Body of pancreas (tissue), 4 donors: ENCODE measurements at places on chromosomes 3 and 15. TPM values are rescaled to one million over a fixed set of nuclear protein-coding genes. Genes with fewer than 3 reads are reported as not detected.

The GXYLT2 gene
- 5.2 TPM for total RNA-seq

GRCh38 chr3:31014317-31015040 is 120.0 kb upstream of the GADL1 start:
- DNase-seq = no peak
- no peak overlapping the region for H3K4me3 ChIP-seq
- H3K4me1 ChIP-seq = no peaks in the 10 kb centered on the region
- H3K36me3 ChIP-seq = no peaks in the 10 kb centered on the region
- H3K27ac ChIP-seq = no peak overlapping the region

DNA sequence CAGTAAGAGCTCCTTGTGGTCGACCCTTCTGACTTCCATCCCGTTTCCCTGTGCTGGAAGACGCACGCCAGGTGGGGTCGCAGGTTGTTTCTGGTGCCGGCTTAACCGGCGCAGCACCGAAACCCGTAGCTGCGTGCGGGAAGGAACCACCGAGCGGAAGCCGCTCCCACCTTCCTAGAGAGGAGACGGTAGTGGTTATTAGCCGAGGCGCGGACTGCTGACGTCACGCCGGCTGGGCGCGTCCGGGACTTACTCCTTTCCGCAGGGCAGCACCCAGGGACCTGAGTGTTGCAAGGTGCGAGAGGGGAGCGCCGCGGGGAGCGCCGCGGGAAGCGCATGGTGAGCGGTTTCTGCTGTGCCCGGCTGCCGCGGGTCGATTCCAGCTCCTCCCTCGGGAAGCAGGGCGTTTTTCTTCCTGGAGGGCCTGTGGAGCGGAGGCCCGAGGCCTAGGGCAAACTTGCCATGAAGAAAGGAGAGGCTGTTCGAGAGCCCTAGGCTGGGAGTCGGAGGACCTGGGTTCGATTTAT is at the start of gene ZNF501:
TSS of gene ZNF501 (plus strand) at position 252 of the 527 bp plus-strand sequence. CDS start 4,787 bp downstream, outside the sequence.
- peak; percentile 98 for DNase-seq
- H3K4me1 ChIP-seq = no peaks in the 10 kb centered on the region
- peak within 1 kb of the TSS; percentile 82 for H3K4me3 ChIP-seq
- H3K27ac ChIP-seq = no peak within 1 kb of the TSS
- H3K27me3 ChIP-seq = no peaks in the 10 kb centered on the region

DNA sequence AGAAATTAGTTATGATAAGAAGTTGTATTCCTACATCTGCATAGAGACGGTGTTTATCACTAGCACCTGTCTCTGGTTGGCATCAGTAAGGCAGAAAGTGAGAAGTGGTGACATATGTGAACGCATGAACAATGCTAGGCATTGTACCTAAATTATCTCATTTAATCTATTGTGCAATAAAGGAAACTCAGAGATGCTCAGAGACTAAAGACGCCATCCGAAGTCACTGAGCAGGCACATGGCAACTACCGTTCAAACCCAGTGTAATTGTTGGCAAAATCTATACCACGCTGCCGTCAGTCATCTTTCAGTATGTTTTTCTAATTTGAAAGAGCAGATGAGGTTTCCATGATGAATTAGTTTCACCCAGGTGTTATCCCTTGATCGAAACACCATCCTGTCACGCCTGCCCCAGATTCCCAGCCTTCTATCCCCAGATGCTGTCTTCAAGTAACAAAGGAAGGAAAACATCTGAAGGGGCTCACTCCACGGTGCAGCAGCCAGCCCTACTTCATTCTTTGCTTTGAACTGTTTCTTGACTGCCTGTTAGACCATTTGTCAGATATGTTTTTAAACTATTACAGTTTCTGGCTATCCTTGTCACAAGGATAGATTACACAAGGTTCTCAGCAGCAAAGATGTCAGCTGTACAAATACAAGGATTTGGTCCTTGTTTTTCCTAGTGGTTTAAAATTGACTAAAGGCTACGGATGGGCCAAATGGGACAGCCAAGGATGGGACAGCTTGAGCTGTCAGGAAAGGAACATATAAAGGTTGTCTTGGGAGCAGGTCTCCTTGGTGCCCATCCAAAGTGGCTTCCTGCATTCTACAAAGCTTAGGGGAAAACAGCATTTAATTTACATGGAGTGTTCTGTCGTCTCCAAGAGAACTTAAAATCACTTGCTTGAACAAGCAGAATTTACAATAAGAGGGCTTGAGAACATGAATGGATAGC is 99.1 kb downstream of the TMEM108 start:
- H3K27ac ChIP-seq = no peak overlapping the region
- H3K36me3 ChIP-seq = no peaks in the 10 kb centered on the region
- H3K4me1 ChIP-seq = no peaks in the 10 kb centered on the region
- H3K27me3 ChIP-seq = no peaks in the 10 kb centered on the region
- DNase-seq = no peak

GRCh38 chr3:4334548-4334947 is 31.4 kb downstream of the SETMAR start:
- no peak overlapping the region for H3K27ac ChIP-seq
- no peaks in the 10 kb centered on the region for H3K36me3 ChIP-seq
- H3K4me3 ChIP-seq = no peak overlapping the region
- no peaks in the 10 kb centered on the region for H3K4me1 ChIP-seq

- no peak overlapping the region for H3K4me3 ChIP-seq
- no peaks in the 10 kb centered on the region for H3K36me3 ChIP-seq
- DNase-seq = no peak
- no peak overlapping the region for H3K27ac ChIP-seq
Observed at GRCh38 chr3:39457361-39457760, 10.1 kb upstream of the MOBP start.

The SLC28A2 gene
- total RNA-seq = 2.3 TPM

- H3K27ac ChIP-seq = no peak overlapping the region
- H3K27me3 ChIP-seq = no peaks in the 10 kb centered on the region
- no peaks in the 10 kb centered on the region for H3K36me3 ChIP-seq
- no peak for DNase-seq
- peaks cover 27% of the 10 kb centered on the region for H3K4me1 ChIP-seq
- H3K4me3 ChIP-seq = peak overlapping the region; percentile 10
Observed at GRCh38 chr3:126524429-126524988, 554 bp downstream of the CHST13 start.

DNA sequence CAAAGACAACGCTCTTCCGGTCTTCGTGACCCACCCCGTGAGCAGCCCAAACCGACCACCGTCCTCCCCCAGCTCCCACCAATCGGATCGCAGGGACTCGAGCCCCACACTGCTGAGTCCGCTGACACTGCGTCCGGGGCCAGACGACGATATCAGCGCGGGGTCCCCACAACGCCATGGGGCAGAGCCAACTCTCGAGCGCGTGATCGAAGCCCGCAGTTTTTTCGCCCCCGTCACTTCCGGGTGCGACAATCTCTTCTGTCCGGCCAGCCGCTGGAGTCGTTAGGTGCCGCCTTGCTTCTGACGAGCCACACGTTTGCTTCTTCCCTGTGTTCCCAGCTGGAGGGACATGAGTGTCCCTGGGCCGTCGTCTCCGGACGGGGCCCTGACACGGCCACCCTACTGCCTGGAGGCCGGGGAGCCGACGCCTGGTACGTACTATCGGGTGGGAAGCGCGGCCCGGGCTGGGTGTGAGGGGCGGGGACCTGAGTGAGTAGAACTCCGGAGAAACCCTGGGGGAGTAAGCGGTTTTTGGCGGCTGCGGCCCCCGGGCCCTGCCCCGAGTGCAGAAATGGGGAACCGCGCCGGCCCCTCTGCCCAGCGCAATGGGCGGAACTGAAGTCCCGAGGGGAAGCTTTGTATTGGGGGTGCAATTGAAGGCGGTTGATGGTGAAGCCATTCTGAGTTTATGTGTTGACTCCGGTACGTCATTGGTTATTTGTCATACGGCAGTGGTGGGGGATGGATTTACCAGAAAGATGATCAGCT is at the start of gene BLOC1S6:
TSS of gene BLOC1S6 (plus strand) at position 285 of the 768 bp plus-strand sequence. CDS start at position 350, 65 bp downstream.
- no peaks in the 10 kb centered on the region for H3K27me3 ChIP-seq
- peak within 1 kb of the TSS; percentile 90 for H3K4me3 ChIP-seq
- peak within 1 kb of the TSS; percentile 100 for H3K27ac ChIP-seq
- H3K36me3 ChIP-seq = no peaks in the 10 kb centered on the region

DNA sequence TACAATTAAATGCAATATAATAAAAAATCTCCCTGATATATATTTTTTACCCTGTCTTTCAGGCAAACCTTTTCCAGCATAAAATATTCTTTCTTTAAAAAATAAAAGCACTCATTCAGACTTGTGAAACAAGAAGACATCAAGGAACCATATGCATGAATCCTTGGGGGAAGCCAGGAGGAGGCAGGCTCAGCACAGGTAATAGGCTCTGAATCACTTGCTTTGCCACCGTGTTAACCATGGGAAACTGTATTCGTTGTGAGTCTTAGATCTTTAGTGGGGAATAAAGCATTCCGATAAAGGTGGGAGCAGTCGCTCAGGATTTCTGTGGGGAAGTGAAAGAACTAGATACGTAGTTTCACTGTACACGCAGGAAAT is 42.4 kb downstream of the FBN1 start:
- no peak overlapping the region for H3K27ac ChIP-seq
- no peaks in the 10 kb centered on the region for H3K4me1 ChIP-seq
- H3K36me3 ChIP-seq = no peaks in the 10 kb centered on the region
- no peak overlapping the region for H3K4me3 ChIP-seq
- H3K27me3 ChIP-seq = no peaks in the 10 kb centered on the region

DNA sequence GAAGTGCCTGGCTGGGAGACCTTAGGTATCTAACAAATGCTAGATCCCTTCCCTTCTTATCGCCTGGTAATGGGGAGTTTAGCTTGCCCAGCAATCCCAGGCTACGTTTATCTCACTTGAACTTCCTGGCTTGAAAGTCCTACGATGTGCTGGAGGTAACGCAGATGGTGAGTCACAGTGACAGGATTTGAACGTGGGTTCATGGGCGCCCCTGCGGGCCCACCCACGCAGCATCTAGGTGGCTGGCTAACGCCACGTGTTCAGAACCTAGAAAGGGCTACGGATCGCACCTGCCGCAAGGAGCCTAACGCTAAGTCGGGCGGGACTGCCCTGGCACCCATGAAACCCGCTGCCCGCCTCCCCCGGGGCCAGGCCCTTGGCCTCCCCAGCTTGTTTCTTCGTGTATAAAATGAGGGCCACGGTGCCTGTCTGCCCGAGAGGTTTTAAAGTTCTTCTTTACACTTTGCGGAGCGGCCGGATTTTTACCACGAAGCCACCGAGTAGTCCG is 600 bp upstream of the USP3 start:
- peak overlapping the region; percentile 99 for H3K27ac ChIP-seq
- H3K27me3 ChIP-seq = no peaks in the 10 kb centered on the region

- no peaks in the 10 kb centered on the region for H3K27me3 ChIP-seq
- no peak for DNase-seq
- no peak overlapping the region for H3K4me3 ChIP-seq
- peaks cover 22% of the 10 kb centered on the region for H3K4me1 ChIP-seq
- peak overlapping the region; percentile 31 for H3K27ac ChIP-seq
- no peaks in the 10 kb centered on the region for H3K36me3 ChIP-seq
Observed at GRCh38 chr3:187969581-187969950, 184.4 kb upstream of the LPP start.

The POPDC2 gene
- total RNA-seq = 0.78 TPM

- no peak overlapping the region for H3K4me3 ChIP-seq
- no peaks in the 10 kb centered on the region for H3K27me3 ChIP-seq
- no peaks in the 10 kb centered on the region for H3K36me3 ChIP-seq
- H3K27ac ChIP-seq = no peak overlapping the region
- no peaks in the 10 kb centered on the region for H3K4me1 ChIP-seq
Observed at GRCh38 chr15:82670699-82671098, 23.5 kb upstream of the CPEB1 start.

GRCh38 chr3:194101592-194102432 is 34.1 kb upstream of the HES1 start:
- H3K4me3 ChIP-seq = no peak overlapping the region
- H3K4me1 ChIP-seq = peaks cover 66% of the 10 kb centered on the region
- no peaks in the 10 kb centered on the region for H3K27me3 ChIP-seq
- H3K36me3 ChIP-seq = no peaks in the 10 kb centered on the region
- H3K27ac ChIP-seq = no peak overlapping the region
- DNase-seq = peak; percentile 68

DNA sequence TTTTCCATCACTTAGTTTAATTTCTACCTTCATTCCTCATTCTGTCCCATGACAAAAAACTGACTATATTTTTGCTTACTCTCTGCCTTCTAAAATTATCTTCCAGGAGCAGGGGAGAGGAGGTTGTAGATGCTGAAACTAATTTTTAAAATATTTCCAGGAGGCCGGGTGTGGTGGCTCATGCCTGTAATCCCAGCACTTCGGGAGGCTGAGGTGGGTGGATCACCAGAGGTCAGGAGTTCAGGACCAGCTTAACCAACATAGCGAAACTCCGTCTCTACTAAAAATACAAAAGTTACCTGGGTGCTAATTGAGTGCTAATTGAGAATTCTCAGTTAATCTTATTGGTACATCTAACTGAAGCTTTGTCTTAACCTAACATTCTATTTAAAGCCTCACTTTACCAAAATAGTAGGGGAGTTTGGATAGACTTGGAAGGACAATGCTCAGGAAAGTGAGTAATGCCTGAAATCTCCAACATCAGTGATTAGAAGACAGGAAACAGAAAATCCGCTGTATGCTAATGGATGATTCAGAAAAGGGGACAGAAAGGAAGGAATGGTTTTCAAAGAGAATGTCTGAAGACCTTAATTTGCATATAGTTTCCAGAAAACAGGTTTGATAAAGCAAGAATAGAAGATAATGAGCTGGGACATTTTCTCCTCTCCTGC is 336.1 kb downstream of the GBE1 start:
- H3K36me3 ChIP-seq = no peaks in the 10 kb centered on the region
- DNase-seq = no peak
- no peaks in the 10 kb centered on the region for H3K4me1 ChIP-seq
- no peak overlapping the region for H3K27ac ChIP-seq
- H3K27me3 ChIP-seq = no peaks in the 10 kb centered on the region
- H3K4me3 ChIP-seq = no peak overlapping the region

GRCh38 chr15:39756806-39757522 is 25.7 kb downstream of the FSIP1 start:
- no peaks in the 10 kb centered on the region for H3K36me3 ChIP-seq
- H3K27ac ChIP-seq = no peak overlapping the region
- no peaks in the 10 kb centered on the region for H3K4me1 ChIP-seq
- no peak for DNase-seq
- H3K27me3 ChIP-seq = no peaks in the 10 kb centered on the region
- H3K4me3 ChIP-seq = no peak overlapping the region

DNA sequence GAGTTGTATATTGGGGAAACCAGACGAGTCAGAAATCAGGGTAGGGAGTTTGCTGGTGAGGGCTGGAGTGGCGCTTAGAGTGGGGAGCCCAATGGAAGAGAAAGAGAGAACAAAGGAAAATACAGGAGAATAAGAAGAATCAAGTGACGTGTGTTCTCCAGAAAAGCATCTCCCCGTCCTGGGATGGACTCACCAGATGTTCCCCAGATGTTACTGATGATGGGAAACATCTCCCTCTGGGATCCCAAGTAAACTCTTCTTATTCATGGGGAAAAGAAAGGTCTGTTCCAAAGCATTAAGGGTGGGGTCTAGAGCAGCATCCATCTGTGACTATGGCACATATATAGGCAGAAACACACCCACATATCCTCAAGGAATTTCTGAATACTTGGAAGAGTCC is 3.0 kb upstream of the CSRNP1 start:
- DNase-seq = no peak
- no peaks in the 10 kb centered on the region for H3K36me3 ChIP-seq
- H3K27me3 ChIP-seq = no peaks in the 10 kb centered on the region
- peaks cover 38% of the 10 kb centered on the region for H3K4me1 ChIP-seq
- peak overlapping the region; percentile 100 for H3K27ac ChIP-seq
- no peak overlapping the region for H3K4me3 ChIP-seq

GRCh38 chr3:185503521-185503920 is 4.7 kb upstream of the TMEM41A start:
- DNase-seq = no peak
- H3K36me3 ChIP-seq = no peaks in the 10 kb centered on the region
- H3K4me3 ChIP-seq = no peak overlapping the region
- peak overlapping the region; percentile 22 for H3K27ac ChIP-seq
- H3K27me3 ChIP-seq = no peaks in the 10 kb centered on the region
